ENCODE measurements at places on chromosomes 16 and 17.

GRCh38 chr17:55424893-55425540 lies 3.4 kb upstream of the MMD start:
- DNase-seq = no peak

GRCh38 chr16:8886593-8887430 lies 4.7 kb downstream of the LITAFD start:
- no peak for DNase-seq

DNA sequence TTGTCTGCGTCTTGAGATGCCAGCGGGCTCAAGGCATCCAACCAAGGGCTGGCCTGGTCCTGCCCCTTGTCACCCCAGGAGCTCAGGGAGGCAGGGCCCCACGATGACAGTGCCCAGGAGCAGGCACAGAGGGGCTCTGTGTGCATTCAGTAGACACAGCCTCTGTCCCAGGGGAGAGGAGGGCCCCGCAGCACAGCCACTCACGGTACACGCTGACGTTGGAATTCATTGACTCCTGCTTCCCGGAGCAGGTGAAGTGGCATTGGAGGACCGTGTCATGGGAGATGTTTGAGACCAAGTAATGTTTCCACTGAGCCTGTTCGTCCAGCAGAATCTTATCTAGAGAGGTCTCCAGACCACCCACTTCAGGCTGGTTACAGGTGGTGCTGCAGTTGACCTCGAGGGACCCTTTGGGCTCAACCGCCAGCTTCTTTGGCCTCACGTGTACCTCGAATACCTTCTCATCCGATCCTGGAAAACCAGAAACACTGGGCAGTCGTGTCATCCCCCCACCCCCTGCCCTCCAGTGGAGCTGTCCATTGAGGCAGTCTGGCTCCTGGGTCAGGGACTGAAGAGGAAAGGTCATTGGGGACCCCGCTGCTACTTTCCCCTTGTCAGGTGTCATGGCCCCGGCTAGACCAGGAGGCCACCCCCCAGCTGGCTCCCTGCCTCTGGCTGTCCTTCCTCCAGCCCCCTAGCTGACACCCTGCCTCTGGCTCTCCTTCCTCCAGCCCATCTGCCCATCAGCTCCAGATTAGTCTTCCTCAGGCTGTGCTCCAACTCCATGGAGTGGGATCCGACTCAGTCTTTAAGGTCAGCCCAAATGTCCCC lies 7.0 kb downstream of the PRR29 start:
- DNase-seq = no peak

GRCh38 chr17:45430738-45431530 lies 1.7 kb downstream of the ARHGAP27 start:
- no peak for DNase-seq

GRCh38 chr16:48609652-48610029 lies 339 bp downstream of the N4BP1 start:
- DNase-seq = peak; percentile 20

- no peak for DNase-seq
Measured at GRCh38 chr16:67552476-67552875, 9.8 kb upstream of the CTCF start.

DNA sequence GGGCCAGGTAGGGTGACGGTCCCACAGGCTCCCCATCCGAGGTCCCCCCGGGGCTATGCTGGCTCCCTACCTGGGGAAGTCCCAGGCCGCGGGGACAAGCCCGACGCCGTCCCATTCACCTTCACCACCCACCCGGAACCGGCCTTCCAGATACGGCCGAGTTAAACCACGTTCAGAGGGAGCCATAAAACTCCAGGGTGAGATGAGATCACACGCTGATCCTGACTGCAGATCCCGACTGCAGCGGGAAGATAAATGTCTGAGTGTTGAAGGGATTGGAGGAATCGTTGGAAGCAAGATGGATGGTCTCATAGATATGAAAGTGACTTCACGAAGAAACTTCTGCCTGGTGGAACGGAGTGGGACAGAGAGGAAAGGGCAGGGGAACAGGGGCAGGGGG lies 13.6 kb upstream of the C1QTNF8 start:
- no peak for DNase-seq

Measured in A172 (cell line).